Renal cortical epithelial cell (primary cell): ENCODE measurements at places on chromosomes 7 and 10. TPM values are rescaled to one million over a fixed set of nuclear protein-coding genes. Genes with fewer than 3 reads are reported as not detected.
A peak's percentile ranks its signal among the peaks of the same experiment; 100 is the strongest.

- DNase-seq: peak; percentile 71
Observed at GRCh38 chr7:44750921-44751571, 2.4 kb downstream of the ZMIZ2 start.

The COL26A1 gene
- total RNA-seq: 2.2 TPM in 1 of 2 replicates, not detected in the other

DNA sequence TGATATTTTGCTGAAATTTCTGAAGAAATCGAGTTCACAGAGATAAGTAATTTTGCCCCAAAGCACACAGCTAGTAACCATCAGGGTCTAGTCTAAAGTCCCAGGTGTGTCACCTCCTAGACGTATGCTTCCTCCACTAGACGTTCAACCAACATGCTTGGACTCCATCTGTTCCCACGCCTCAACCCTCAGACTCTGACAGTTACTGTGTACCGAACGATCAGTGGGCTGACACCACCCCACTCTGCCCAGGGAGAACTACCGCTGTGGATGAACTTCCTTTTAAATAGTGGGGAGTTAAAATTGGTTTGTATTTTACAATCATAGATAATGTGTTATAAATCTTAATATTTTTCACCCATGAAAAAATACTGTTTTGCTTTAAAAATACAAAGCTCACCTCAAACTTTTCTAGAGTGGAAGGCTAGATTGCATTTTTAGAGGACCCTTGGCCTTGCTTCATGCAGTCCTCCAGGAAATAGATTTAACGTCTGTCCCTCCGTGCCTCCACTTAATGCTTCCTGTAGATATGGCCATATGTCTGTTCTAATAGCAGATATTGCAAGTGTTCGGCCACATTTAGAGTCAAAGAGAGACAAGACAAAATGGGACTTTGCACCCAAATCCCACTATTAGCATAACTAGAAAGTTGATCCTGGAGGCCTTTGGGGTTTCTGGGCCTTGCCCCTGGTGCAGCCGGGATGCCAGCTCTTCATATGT is 91.4 kb upstream of the ZPBP start:
- DNase-seq: no peak

GRCh38 chr10:69503896-69504265 is 52.6 kb downstream of the TSPAN15 start:
- DNase-seq: no peak

GRCh38 chr7:41466760-41467384 is 236.0 kb downstream of the INHBA start:
- DNase-seq: no peak
